ENCODE measurements at places on chromosomes 5 and 9.
A peak's percentile ranks its signal among the peaks of the same experiment; 100 is the strongest.

- DNase-seq: no peak
Measured at GRCh38 chr9:27282269-27282668, 14.7 kb downstream of the EQTN start.

- DNase-seq: peak; percentile 13
Measured at GRCh38 chr5:81909677-81910076, 62.1 kb upstream of the ATG10 start.

DNA sequence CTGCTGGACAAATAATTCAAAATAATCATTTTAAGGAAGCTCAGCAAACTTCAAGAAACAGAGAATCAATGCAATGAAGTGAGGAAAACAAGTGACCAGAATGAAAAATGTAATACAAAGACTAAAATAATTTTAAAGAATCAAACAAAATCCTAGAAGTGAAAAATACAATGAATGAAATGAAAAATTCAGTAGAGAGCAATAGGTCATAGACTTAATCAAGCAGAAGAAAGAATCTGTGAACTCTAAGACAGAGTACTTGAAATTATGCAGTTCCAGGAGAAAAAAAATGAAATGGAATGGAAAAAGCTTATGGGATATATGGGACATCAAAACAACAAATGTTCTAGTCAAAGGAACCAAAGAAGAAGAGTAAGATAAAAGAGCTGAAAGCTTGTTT is 11.8 kb upstream of the ZDHHC21 start:
- DNase-seq: no peak

GRCh38 chr9:91839926-91840465 is 110.0 kb downstream of the ROR2 start:
- no peak for DNase-seq

GRCh38 chr5:60843386-60843935 is 608 bp downstream of the ELOVL7 start:
- peak; percentile 22 for DNase-seq
